SJCRH30 (cell line): ENCODE measurements at places on chromosomes 7 and 10. TPM values are rescaled to one million over a fixed set of nuclear protein-coding genes. Genes with fewer than 3 reads are reported as not detected.

The GRID2IP gene
- 0.12 and 0.20 TPM in 2 replicates for total RNA-seq

The WDR11 gene
- total RNA-seq: 63.9 and 76.5 TPM in 2 replicates

The GPR37 gene
- total RNA-seq: 0.30 and 0.56 TPM in 2 replicates

The CYTH3 gene
- 17.2 and 19.2 TPM in 2 replicates for total RNA-seq

The C10orf67 gene
- 0.15 and 0.16 TPM in 2 replicates for total RNA-seq

The RASA4B gene
- 1.5 and 2.5 TPM in 2 replicates for total RNA-seq

The SLC26A5 gene
- not detected in 2 replicates for total RNA-seq

The SLC18A3 gene
- not detected in 2 replicates for total RNA-seq

The SEMA3A gene
- total RNA-seq: 16.8 and 19.4 TPM in 2 replicates

The WNT8B gene
- not detected in 2 replicates for total RNA-seq

The ITPRID1 gene
- not detected in 2 replicates for total RNA-seq

The SLC16A12 gene
- total RNA-seq: 0.15 and 0.18 TPM in 2 replicates

The TRRAP gene
- total RNA-seq: 28.7 and 29.2 TPM in 2 replicates
